ENCODE measurements at places on chromosomes 2 and 18.

- DNase-seq = no peak
These were observed 2.8 kb upstream of the SCRN3 start for GRCh38 chr2:174392706-174393105.

DNA sequence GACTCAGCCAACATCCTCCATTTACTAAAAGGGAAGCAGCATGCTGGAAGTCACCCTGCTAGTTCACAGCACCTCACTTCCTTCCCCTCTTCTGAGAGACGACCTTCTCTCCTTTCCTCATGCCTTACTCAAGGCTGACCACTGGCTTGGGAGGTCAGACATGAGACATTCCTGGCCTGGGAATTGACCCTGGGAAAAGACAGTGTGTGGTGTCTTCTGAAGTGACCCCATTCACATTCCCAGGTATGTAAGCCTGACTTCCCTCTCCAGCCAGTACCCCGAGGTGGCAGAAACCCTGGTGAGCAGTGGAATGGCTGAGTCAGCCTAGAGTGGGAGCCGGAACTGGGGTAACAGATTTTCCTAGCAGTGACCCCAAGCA, 92.4 kb downstream of the PLB1 start:
- no peak for DNase-seq

GRCh38 chr2:81050580-81051095, 746.1 kb upstream of the LRRTM1 start:
- DNase-seq = no peak

- DNase-seq = no peak
These were observed 3.9 kb upstream of the DCTN1 start for GRCh38 chr2:74384051-74384450.

DNA sequence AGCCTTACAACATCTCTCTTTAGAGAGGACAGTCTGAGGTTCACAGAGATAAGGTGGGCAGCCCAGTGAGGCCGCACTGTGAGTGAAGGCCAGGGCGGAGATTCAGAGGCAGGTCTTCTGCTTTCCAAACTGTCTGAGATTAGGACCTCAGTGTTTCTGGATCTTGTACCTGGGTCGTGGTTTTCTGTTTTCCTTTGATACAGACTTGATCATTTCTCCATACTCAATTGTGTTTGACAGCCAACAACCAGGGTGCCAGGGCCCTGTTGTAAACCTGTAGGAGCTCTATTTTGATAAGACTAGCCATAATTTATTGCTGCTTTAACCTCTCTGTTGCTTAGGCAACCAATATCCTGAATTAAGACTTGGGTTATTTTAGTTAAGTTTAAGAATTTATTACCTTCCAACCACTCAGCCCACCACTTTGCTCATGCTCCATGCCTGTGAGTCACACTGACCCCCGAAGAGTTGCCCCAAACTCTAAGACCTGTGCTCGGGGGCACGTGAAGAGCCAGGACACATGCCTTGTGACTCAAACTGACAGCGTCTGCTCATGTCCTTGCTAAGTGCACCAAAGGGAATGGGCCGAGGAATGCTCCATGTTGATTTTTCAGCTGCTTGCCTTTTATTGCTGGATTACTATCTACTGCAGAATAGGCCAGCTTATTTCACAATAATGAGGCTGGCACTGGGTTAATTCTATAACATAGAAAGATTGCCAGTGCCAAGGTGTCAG, 248.6 kb downstream of the BCL2 start:
- no peak for DNase-seq

- DNase-seq = no peak
These were observed 56.7 kb upstream of the LYPD6B start for GRCh38 chr2:148981781-148982180.

GRCh38 chr2:38656866-38657480, 8.9 kb upstream of the GALM start:
- no peak for DNase-seq

GRCh38 chr2:37583402-37583801, 88.0 kb downstream of the CDC42EP3 start:
- DNase-seq = no peak

DNA sequence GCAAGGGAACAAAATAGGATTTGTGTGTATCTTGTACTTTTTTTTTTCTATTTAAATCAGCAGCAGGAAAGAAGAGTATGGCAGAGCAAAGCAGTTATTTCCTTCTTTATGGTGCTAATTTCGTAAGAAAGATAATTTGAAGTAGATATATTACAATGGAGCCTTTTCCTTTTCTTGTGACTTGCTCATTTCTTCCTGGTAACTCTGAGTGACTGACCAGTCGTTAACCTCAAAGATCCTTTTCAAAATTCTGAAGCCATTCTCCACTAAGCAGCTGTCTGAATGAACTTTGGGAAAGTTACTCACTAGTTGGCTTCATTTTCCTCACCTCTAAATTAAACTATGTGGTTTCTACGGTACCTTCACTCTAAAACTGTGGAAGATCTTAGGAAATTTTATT, 24.6 kb downstream of the AFTPH start:
- DNase-seq = no peak

GRCh38 chr2:216354306-216354705, 18.0 kb downstream of the MARCHF4 start:
- no peak for DNase-seq

DNA sequence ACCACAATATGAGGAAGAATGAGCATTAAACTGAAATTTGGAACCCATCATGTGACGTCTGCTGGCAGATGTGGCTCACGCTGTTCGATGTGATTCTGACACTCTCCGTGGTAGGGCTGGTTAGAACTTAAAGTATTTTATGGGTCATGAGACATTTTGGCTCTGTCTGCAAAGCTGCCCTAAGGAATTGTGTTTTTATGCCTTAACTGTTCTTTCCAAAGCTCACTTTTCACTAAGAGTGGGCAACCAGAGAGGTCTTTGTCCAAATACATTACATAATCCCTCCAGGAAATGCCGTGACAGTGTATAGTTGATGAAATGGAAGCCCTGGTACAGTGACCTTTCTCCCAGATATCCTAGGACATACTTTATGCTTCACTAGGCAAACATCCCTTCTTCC, 119.1 kb downstream of the AQP4 start:
- no peak for DNase-seq

GRCh38 chr2:36193680-36194079, 161.9 kb upstream of the CRIM1 start:
- no peak for DNase-seq

DNA sequence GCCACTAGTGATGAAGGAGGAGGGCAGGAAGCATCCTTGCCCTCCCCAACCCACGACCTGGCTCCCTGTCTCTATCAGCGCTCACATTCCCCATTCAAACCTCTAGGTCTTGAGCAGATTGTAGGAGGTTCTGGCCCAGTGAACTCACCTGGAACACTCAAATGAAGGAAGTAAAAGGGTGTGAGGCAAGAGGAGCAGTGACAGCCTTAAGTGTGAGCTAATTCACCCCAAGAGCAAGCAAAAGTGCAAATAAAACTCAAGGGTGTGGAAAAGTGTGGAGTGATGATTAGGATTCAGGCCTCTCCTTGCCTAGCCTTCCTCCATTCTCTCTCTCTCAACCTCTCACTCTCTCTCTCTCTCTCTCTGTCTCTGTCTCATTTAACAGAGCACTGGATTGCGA, 41.0 kb downstream of the CYBRD1 start:
- no peak for DNase-seq
